ENCODE measurements at places on chromosomes 6 and 20.

- no peak for DNase-seq
These were observed 180.7 kb upstream of the UST start for GRCh38 chr6:148565930-148566663.

DNA sequence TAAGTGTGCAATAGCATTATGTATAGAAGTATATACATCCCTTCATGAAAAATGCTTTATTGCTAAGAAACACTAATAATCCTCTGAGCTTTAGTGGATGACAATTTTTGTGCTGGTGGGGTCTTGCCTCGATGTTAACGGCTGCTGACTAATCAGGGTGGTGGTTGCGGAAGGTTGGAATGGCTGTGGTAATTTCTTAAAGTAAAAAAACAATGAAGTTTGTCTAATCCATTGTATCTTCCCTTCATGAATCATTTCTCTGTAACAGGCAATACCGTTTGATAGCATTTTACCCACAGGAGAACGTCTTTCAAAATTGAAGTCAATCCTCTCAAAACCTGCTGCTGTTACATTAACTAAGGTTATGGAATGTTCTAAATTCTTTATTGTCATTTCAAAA, 816.5 kb upstream of the GJE1 start:
- no peak for DNase-seq

- DNase-seq = no peak
These were observed at the start of gene MICA for GRCh38 chr6:31403283-31404060. TSS of gene MICA (plus strand) at chr6:31403595. CDS start at chr6:31403633, 38 bp downstream.

- no peak for DNase-seq
These were observed 439 bp upstream of the F13A1 start for GRCh38 chr6:6320901-6321300.

- DNase-seq = no peak
These were observed 209.8 kb downstream of the ZMYND8 start for GRCh38 chr20:47146686-47147085.

GRCh38 chr6:35046103-35046502, 95.0 kb downstream of the TCP11 start:
- DNase-seq = no peak

- DNase-seq = no peak
These were observed 1.1 kb upstream of the PBX2 start for GRCh38 chr6:32190911-32191677.

GRCh38 chr20:46572153-46572552, 21.7 kb upstream of the OCSTAMP start:
- DNase-seq = peak; percentile 56

DNA sequence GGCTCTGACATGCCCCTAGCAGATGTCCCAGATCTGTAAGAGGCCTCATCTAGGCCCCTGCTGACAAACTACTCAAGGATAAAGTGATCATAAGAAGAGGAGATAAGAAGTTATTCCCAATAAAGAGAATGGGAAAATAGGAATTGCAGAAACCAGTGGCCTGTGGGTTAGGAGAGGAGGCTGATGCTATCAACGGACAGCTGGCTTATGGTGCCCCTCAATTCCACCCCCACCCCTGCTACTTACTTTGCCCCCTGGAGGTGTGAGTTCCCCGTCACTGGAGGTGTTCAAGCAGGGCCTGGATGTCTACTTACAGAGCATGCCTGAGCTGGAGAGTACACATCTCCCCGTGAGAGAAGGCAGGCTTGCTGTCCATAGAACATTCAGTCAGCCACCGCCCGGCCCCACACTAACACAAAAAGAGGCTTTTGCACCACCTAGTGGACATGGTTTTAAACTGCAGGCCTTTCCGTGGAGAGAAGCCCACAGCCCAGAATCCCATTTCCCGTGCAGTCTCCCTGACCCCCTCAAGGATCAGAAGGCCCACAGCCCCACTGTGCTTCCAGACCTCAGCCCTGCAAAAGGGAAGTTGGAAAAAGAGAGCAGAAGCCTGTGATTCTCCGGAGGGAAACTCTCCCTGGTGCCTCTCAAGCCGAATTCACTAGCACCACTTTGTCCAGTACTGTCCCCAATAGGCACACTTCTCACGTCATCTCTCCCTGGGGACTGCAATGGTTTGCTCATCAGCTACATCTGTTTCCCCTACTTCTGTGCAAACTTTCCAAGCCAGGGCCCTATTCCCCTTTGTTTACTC, 23.8 kb upstream of the BNIP5 start:
- peak; percentile 74 for DNase-seq

DNA sequence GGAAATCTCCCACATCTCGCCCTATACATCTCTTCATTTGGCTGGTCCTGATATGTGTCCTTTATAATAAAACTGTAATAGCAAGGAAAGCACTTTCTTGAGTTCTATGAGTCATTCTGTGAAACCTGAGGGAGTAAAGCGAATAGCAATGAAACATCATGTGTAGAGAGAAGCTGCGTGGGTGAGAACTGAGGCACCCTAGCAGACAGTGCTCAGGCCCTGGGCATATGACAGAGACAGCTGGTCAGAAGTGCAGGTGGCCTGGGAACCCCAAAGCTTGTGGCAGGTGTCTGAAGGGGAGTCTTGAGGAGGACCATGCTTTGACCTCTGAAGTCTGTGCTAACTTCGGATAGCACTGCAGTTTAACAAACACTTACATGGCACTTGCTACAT, 1.3 kb upstream of the BLOC1S5 start:
- DNase-seq = no peak

- DNase-seq = no peak
These were observed 334.8 kb upstream of the SULF2 start for GRCh38 chr20:48120120-48120519.

DNA sequence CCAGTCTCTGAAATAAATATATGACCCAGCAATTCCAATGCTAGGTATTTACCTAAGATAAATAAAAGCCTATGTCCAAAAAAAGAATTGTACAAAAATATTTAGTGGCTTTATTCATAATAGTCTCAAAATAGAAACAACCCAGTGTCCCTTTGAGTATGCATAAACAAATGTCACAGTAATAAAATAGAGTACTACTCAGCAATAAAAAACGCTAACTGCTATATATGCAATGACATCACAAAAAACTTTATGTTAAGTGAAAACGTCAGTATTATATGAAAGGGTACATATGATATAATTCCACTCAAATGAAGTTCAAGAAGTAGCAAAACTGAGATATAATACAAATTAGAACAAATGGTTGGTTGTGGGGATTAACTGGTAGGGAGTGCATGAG, 286.5 kb upstream of the MAN1A1 start:
- no peak for DNase-seq

DNA sequence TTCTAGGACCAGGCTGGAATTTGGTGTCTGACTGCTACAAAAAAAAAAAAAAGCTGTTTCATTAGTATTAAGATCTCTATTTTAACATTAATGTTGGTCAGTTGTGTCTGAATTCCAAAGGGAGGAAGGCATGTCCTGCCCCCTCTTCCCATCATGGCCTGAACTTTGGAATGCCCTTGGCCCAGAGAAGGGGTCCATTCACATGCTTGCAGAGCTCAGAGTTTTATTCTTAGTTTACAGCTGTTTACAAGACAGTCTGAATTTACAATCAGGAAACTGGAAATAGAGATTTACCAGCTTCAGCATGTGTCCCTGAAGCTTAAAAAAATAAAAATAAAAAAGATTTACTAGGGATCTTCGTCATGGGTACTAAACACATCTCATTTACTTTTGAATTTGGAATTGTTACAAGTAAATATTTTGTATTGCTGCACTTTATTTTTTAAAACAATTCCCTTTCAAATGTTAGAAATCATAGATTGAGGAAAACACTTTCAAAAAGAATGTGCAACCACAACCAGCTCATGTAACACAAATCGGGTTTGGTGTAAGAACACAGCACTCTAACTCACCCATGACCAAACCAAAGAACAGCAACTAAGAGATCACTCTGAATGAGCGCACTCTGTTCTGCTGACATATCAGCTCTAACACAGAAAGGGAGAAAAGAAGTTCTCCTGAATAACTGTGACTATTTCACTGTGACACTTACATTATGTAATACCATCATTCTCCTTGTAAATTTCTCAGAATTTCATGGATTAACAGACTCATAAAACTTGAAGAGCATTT, 6.6 kb upstream of the SERPINB6 start:
- no peak for DNase-seq

GRCh38 chr20:23050076-23050838, 785 bp upstream of the THBD start:
- no peak for DNase-seq

GRCh38 chr20:36830791-36831691, 44.9 kb upstream of the TLDC2 start:
- DNase-seq = no peak

DNA sequence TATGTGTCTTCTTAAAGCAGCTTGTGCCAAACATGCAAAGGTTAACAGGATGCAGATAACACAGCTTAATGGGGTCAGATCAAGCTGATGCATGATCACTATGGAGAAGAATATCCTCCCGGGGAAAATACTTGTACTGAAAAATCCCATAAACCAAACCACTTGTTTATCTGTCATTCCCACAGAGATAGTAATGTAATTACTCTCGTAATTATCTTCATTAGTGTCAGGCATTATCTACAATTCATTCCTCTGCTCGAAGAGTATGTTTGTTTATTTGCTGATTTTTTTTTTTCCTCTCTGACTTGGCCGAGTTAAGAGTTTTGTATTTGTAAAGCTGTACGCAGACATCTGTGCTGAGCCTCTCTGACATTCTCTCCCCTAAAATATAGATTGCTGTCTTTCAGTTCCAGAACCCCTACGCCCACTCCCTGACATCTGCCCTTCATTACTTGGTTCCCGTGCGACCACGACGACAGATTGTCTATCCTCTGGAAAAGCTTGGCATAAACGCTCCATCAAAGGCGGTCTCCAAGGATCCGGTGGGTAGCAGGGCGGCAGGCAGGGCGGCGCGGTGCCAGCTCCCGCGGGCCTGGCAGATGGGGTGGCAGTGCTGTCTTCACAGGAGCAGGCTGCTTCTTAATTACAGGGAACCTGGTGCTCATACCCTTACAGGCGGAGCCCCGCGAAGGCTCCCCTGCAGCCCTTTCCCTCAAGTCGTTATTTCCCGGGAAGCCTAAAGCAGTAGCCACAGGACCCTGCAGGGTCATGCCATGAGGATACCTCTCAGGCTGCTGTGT, 147.2 kb downstream of the CFAP61 start:
- no peak for DNase-seq

GRCh38 chr6:8269872-8270454, 165.4 kb downstream of the SLC35B3 start:
- DNase-seq = no peak

DNA sequence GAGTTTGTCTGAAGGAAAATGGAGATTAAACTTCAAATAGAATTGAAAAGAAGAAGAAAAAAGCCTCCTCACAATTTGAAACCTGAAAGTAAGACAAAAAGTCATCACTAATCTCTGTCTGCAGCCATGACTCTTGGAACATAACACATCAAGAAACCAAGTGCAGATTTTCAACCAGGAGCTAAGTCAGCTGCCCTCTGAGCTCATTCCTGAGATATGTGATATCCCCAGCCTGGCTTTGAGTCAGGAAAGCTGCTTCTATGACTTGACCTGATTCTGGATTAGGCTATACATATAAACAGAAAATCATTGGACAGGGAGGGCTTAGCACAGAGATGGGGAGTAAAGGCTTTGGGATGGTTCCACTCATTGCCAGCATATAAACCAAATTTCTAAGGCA, 891.4 kb downstream of the TFAP2A start:
- no peak for DNase-seq

GRCh38 chr6:49849213-49849907, 17.0 kb downstream of the CRISP1 start:
- peak; percentile 55 for DNase-seq

- DNase-seq = no peak
These were observed at the start of gene LAMP5 for GRCh38 chr20:9514461-9515213. TSS of gene LAMP5 (plus strand) at chr20:9514590. CDS start at chr20:9514853, 263 bp downstream.

DNA sequence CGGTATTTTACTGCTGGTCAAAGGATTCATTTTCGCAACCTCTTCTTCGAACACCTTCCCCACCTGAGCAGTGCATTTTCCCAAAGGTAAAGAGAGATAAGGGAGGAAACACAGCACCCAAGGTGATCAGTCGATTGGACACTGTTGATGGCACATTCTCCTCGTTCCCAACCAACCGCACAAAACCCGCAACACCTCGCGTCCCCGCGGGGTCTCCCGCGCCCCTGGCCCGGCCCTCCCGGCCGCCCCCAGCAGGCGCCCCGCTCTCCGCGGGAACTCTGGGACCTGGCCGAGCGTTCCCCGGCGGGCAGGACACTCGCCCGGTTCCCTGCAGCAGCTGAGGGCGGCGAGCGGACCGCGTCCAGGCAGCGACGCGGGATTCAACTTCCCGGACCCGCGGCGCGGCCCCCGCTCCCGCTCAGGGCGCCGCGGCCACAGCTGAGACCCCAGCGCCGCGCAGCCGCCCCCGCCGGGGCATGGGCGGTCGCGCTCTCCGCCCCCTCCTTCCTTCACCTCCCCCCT, 506 bp downstream of the RGS17 start:
- no peak for DNase-seq

Measured in NCI-H2029 treated with DMSO at 0.1 percent for 48 hours (cell line).